MG63 (cell line): ENCODE measurements at places on chromosomes 6 and 20.

DNA sequence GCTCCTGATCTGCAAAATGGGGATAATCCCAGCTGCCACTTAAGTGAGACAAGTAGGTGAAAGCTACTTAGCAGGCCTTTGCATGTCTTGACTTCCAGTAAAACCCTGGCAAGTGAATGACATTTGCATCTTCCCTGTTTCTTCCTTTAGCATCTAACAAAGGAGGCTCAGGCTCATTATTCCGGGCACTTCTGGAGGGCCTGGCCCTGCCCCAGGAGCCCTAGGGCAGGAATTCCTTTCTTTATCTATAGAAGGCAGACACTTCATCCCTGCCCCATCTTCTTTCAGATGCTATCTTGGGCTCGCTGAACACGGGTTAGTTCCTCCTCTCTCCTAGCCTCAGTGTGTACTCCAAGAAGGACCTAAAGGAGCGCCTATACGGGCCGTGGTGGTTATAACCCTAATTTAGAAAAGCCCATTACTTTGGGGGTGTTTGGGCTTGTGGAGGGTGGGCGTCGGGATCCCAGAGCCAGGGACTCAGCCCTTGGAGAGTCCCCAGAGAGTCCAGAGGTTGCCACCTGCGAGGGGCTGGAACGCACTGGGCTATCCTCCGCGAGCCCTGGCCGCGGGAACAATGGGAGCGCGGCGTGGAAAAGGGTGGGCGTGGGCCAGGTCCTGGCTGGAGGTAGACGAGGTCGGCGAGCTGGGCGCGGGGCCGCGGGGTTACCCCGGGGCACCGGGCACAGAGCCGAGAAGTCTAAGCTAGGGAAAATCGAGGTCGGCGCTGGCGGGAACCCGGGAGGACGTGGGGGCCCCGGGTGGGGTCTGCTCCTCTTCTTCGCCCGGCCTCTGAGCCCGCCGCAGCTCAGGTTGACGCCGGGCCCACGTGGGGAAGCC is 62.8 kb upstream of the EPB41L1 start:
- DNase-seq, result no peak

GRCh38 chr6:2132416-2132815 is 113.0 kb downstream of the GMDS start:
- peak; percentile 5 for DNase-seq

- DNase-seq, result no peak
Observed at GRCh38 chr20:19937218-19937617, 79.9 kb upstream of the NAA20 start.

DNA sequence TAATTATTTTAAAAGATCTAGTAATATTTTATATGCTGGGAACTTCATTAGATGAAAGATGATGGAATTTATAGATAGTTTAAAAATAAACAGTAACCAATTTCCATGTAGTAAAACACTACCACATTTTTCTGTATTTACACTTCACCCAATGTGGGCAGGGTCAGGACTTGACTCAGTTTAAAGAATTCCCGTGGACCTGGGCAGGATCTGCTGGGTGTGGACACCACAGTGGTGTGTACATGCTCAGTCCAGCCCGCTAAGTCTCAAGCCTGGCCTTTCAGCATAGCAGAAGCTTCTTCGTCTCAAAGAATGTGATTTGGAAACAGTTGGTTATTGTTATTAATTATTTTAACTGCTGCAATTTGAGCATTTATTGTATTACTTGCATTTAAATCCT is 364.2 kb downstream of the SYNE1 start:
- DNase-seq, result peak; percentile 16

- DNase-seq, result peak; percentile 71
Observed at GRCh38 chr6:11094411-11094851, 797 bp downstream of the SMIM13 start.

DNA sequence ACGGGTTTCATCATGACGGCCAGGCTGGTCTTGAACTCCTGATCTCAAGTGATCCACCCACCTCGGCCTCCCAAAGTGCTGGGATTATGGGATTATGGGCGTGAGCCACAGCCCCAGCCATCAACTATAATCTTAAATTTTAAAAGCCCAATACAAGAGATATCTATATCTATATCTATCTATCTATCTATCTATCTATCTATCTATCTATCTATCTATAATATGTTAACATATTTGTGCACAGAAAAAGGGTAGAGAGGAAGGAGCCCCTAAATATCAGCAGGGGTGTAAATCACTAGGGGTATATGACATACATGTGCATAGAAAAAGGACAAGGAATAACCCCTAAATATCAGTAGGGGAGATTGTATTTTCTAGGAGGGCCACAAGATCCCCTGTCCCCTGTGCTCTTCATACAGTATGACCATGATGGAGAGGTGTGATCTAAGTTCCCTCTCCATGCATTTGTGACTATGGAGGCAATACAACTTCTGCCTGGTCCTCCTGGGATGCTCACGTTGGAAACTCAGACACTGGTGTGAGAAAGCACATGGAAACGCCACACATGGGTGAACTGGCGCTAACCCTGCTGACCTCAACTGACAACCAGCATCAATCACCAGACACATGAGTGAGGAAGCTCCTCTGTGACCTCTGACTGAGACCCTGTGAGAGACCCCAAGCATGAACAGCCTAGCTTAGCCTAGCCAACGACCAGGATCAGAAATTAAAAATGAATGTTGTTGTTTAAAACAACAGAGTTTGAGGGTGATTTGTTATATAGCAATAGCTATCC is 1.2 kb upstream of the SPATS1 start:
- DNase-seq, result no peak

- DNase-seq, result no peak
Observed at GRCh38 chr6:11356404-11357155, 124.1 kb upstream of the NEDD9 start.

GRCh38 chr6:48881551-48881950 is 581.5 kb downstream of the MMUT start:
- no peak for DNase-seq

- peak; percentile 64 for DNase-seq
Observed at GRCh38 chr20:36468149-36469000, 72.9 kb upstream of the MYL9 start.

GRCh38 chr20:45283551-45284057 is 23.0 kb upstream of the RBPJL start:
- peak; percentile 48 for DNase-seq

DNA sequence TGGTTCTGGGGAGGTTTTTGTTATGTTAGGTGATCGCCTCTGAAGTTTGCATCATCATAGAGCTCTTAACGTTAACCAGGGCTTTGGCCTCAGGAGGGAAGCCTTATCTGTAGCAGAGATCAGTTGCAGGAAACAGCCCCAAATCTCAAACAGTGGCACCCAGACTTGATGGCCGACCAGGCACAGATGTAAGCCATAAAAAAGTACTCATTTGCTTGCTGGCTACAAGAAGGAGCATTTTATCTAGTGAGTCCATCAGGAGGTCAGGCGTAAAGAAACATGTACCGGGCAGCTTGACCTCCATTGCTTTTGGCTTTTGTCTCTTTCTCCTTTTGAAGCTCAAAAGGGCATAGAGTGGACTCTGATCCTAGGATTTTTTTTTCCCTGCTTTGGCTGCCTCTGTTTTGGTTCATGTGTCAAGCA is 122.3 kb downstream of the CCDC170 start:
- no peak for DNase-seq

GRCh38 chr20:47319517-47320252 is 36.8 kb downstream of the ZMYND8 start:
- peak; percentile 76 for DNase-seq
